Glomerular endothelial cell (primary cell): ENCODE measurements at places on chromosomes 4 and X.

- no peak for DNase-seq
These were observed 232.2 kb upstream of the MAOA start for GRCh38 chrX:43423876-43424275.

DNA sequence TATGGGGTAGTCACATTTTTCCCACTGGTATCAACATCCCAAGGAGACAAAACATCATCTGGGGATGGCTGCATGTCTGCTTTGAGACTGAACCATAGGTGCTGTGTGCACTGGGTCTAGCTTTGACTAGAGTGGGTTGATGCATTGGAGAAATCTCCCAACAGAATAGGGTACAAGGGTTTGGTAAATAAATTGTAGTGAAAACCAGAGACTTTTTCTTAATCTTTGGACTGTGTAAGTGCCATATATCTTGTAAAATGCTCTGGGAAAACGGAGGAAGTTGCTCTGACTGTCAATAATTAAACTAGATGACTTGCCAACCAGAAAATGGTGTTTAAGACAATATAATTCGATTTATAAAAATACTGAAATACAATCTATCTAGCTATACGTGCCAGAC is 1064.0 kb upstream of the SLIT2 start:
- no peak for DNase-seq

DNA sequence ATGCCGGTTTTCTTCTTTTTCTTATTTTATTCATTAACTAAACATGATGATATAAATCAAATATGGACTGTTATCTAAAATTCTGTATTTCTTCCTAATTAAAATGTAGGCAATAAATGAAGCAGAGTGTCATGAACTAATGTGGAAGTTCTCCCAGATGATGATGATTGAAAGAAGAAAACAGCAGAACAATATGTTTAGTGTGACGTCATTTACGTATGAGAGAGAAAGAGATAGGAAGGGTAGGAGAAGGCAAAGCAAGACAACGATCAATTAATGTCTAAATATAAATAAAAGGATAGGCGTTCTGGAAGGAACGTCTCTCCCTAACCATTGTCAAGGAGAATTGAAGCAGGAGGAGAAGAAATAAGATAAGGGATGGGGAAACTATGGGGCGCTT is 105.2 kb downstream of the NEUROG2 start:
- DNase-seq = no peak

DNA sequence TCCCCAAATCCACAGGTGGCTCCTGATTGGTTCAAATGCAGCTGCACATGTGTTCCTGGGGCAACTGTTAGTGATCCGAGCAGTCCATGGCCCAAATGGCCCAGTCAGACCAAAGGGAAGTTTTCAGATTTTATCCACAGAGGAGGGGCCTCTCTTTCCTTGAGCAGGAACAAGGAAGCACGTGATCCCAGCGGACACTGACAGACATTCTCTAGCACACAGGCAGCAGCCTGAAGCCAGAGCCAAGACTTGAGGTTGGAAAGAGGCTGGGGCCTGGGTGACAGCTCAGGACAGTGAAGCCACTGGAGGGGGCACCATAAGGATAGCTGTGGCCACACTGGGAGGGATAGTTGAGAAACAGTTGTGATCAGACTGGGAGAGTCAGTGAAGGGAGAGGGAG is 3.5 kb upstream of the ZFP92 start:
- no peak for DNase-seq

GRCh38 chr4:156536661-156537060 is 434.9 kb downstream of the PDGFC start:
- DNase-seq = no peak

DNA sequence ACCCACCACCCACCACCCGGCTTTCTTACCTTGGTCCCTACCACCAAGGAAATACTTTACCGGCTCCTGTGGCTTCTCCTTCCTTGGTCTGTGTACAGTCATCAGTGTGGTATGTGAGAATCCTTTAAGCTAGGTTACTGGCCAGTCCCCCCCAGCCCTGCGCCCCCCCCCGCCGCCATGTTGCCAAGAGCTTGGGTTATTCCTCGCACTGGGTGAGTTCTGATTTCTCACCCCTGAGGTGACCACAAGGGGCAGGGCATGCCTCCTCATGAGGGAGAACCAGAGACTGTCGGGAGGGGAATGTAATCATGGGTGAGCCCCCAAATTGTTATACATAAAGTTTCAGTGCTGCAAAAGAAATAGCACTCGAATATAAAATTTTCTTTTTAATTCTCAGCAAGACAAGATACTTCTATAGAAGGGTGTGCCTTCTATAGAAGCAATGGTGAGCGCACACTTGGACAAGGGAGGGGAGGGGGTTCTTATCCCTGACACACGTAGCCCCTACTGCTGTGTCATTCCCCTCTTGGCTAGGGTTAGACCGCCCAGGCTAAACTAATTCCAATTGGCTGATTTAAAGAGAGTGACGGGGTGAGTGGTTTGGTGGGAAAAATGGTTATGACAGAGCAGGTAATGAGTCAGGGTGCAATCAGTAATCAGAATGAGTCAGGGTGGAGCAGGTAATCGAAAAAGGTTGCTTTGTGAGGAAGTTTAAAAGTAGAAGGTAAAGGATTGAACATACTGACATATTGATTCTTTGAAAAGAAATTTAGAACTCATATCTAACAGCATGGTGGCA is 133.2 kb downstream of the KDM6A start:
- no peak for DNase-seq

DNA sequence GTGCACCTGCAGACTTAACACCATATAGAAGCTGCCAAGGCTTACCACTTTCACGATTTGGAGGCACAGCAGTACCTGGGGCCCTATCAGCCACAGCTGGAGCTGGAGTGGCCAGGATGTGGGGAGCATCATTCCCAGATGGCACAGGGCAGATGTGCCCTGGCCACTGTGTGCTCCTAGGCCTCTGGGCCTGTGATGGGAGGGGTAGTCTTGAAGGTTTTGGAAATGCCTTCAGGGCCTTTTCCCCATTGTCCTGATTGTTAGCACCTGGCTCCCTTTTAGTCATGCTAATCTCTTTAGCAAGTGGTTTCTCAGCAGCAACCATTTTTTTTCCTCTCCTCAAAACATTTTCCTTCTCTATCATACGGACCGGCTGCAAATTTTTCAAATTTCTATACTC is 490.2 kb downstream of the RAB28 start:
- no peak for DNase-seq

DNA sequence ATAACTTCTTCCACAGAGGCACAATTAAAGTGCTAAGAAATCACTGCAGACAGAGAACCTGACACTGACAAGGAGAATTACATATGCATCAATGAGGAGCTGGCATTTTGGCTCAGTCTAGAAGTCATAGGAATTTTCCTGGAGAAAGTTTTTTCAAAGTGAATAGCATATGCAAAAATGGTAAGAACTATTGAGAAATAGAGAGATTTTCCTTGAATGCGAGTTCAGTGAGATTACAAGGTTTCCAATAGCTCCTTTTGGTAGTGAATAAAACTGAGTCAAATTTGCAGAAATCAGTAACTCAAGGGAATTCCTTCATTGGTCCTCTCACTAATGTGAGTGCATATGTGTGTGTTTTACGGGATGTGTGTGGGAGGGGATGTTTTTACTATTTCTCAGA is 557.5 kb downstream of the PPARGC1A start:
- no peak for DNase-seq

DNA sequence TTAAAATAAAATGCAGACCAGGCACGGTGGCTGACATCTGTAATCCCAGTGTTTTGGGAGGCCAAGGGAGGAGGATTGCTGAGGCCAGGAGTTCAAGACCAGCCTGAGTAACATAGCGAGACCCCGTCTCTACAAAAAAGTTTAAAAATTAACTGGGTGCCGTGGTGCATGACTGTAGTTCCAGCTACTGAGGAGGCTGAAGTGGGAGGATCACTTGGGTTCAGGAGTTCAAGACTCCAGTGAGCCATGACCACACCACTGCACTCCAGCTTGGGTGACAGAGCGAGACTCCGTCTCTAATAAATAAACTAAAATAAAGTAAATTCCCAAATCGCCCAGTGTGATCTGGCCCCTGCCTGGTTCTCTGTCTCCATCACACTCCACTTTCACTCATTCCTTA is 43.7 kb downstream of the TENM3 start:
- DNase-seq = no peak

GRCh38 chr4:75671802-75672421 is 1.3 kb downstream of the G3BP2 start:
- no peak for DNase-seq

DNA sequence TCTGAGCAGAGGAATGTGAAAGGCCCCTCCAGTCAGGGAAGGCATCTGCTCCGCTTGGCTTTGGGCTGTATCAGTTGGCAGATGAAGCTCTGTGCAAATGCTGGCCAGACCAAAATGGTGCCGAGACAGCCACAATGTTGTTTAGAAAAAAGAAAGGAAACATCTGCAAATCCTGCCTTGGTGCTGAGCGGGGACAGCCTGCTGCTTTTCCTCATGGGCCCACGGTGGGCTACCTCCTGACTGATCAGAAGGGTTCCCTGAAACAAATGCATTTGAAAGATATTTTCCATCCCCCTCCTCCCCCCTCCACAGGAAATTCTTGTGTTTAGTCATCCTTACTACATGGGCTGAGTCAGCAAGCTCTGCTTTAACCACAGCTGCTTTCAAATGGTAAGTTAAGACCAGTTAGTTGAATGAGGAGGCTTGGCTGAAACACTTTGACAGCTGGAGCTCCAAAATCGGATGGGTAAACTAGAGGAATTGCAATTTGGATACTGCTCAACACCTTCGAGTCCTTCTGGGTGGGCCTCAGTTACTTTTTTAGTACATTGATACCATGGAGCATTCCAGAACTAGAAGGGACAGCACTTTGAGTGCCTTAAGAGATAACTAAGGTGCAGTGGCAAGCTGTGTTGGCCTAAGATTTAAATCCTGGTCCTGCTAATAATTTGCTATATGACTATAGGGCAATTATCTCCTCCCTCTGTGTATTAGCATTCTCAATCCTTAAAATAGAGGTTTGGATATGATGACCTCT is 36.0 kb downstream of the PLAC1 start:
- peak; percentile 75 for DNase-seq

GRCh38 chrX:110795645-110796406 is at the start of gene CHRDL1:
Gene CHRDL1 (minus strand): TSS chrX:110795817. CDS start chrX:110792181, 3,636 bp downstream.
- DNase-seq = no peak

DNA sequence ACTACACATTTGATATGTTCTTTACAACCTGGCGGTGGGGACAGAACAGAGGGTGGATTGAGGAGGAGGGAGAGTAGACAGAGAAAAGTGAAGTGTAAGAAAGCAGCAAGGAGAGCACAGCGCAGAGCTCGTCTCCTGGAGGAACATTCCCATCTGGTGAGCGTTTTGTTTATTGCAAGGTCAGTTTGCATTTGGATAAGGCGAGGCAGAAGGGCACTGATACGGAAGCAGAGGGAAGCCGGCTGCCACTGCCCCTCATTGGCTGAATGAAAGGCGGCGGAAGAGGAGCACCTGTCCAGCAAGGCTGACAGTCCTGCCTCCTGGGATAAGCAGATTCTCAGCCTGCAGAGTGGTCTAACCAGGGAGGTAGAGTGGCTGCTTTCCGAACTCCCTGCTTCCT is 83.2 kb downstream of the GPR143 start:
- no peak for DNase-seq

- no peak for DNase-seq
These were observed 6.0 kb upstream of the CWH43 start for GRCh38 chr4:48979914-48980579.

DNA sequence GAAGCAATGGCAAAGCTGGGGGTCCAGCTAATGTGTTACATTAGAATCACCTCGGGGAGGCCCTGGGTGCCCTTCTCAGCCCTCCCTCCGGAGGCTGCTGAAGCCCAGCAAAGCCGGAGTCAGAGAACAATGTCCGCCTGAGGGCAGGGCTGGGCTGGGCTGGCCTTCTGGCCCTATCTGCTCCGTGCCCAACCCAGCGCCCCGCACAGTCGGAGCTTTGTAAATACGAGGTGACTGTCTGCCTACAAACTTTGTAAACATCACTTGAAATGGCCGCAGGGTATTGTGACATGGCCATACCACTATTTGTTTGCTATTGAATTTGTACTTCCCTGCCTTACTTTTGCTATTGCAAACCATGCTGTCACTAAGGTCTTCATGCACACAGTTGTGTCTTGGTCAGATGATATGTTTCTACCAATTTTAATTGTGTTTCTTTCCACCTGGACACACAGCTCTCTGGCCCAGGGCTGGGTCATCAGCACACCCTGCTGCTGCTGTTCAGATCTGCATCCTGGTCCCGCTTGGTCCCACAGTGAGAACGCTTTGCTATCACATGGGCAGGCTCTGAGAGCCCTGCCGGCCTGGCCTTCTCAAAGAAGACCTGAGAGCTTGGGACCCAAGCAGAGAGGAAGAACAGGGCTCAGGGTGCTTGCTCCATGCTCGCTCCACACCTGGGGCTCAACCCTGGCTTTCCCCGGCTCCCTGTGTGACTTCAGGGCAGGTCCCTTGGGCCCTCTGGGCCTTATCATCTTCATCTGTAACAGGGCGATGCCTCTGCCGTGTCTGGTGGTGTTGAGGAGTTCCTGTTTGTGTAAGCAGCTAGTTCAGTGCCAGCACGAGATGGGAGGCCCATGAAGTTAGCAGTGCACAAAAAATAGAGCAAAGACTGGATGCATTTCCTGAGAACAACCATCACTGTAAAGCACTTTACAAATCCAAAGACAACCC is 2.3 kb downstream of the S100P start:
- no peak for DNase-seq

DNA sequence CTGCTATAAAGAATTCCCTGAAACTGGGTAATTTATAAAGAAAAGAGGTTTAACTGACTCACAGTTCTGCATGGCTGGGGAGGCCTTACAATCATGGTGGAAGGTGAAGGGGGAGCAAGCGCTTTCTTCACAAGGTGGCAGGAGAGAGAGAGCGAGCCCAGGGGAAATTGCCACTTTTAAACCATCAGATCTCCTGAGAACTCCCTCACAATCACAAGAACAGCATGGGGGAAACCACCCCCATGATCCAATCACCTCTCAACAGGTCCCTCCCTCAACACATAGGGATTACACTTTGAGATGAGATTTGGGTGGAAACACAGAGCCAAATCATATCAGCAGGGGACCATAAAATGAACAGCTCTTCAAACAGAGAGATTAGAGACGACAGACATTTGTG is 198.6 kb downstream of the MAGEB5 start:
- no peak for DNase-seq

DNA sequence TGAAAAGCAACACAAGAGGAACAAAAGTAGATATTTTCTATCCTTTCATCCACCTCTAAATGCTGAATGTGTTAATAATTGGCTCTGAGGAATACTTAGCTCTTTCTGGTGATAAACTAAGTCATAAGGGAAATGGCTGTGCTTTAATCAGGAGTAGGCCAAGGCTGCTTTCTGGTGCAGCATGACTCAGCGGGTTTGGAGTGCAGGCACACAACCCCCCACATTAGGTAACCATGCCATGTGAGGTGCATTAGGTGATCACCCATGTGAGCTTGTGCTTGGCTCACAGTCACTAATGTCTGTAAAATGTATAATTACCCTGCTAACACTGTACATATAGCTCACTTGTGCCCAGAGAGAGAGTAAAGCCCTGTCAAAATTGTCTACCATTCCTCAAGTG is 57.2 kb downstream of the USP38 start:
- no peak for DNase-seq

DNA sequence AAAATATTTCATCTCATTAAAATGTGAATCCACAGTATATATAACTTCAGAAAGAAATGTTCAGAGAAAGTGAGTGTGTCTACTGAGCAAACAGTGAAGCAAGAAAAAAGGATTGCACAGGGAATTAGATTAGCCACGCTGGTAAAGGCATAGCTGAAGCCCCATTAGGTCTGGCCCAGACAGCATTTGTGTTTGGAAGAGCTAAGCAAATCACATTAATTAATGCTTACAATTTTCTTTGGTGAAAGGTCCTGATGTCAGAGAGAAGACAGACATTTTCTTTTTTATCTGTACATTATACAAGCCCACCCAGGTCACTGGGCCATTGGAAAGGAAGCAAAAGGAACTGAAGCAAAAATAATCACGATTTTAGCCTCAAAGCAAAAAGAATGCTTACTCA is 354.6 kb downstream of the GRID2 start:
- DNase-seq = no peak
